ENCODE measurements at places on chromosomes 12 and 14.

GRCh38 chr12:69833696-69834095, 8.7 kb downstream of the MYRFL start:
- DNase-seq: no peak

GRCh38 chr14:51901475-51902024, 41.1 kb downstream of the GNG2 start:
- DNase-seq: no peak

DNA sequence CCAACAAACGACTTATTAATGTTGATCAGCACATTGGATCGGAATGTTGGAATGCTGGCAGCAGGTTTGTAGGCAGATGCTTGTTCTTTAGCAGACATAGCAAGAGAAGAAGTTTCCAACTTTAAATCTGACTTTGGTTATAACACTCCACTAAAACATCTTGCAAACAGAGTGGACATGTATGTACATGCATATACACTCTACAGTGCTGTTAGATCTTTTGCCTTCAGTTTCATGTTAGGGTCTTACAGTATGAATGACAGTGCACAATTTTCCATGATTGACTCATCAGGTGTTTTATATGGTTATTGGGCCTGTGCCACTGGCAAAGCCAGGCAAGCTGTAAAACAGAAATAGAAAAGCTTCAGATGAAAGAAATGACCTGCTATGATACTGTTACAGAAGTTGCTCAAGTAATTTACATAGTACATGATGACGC, 14.3 kb upstream of the DHRS7 start:
- no peak for DNase-seq

GRCh38 chr14:76163668-76164363, 12.1 kb downstream of the GPATCH2L start:
- no peak for DNase-seq

- no peak for DNase-seq
Observed at GRCh38 chr14:99262977-99263448, 9.0 kb downstream of the BCL11B start.

DNA sequence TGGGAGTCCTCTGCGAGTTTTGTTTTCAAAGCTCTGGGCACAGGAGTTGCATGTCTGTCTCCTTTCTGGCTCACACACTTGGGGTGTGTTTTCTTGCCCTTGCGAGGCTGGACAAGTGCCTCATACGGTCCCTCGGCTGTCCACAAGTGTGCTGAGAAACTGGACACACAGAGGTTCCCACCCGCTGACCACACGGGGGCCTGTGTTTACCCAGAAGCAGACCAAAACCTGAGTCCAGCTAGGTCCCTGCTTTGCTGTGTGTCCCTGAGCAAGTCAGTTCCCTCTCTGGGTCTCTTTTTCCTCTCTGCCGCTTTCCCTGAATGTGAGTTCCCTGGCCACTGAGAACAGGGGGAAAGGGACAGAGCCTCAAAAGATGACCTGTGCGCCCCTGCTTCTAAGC, 678 bp upstream of the OAS2 start:
- no peak for DNase-seq

GRCh38 chr14:25832585-25832984, 765.2 kb downstream of the NOVA1 start:
- no peak for DNase-seq

- DNase-seq: no peak
Observed at GRCh38 chr12:113766879-113767878, 198.9 kb downstream of the RBM19 start.

DNA sequence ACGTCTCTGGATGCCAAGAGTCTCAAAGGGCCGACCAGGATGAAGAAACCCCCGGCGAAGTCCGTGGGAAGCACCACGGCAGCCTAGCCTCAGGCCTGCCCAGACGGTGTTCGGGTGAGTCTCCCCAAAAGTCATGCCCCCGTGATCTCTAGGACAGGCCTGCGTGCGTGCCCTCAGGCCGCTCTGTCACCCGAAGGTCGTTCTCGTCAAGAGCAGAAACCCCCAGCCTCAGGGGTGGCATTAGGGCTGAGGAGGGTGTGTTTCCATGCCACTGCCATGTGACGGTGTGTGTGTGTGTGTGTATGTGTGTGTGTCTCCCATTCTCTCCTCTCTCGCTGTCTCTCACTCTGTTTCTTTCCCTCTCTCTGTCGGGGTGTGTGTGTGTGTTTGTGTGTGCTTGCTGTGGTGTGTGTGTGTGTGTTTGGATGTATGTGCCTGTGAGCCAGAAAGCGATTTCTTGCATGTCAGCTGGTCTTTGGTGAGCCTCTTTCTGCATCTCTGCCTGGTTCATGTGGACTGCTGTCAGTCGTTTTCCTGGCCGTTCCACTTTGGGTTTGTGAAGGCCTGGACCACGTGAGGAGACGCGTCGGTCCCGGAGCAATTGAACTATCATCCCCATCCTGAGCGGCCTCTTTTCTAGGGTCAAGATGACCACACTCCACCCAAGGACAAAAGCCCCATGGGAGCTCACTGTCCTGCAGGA, 772.5 kb upstream of the ALG10B start:
- DNase-seq: no peak

DNA sequence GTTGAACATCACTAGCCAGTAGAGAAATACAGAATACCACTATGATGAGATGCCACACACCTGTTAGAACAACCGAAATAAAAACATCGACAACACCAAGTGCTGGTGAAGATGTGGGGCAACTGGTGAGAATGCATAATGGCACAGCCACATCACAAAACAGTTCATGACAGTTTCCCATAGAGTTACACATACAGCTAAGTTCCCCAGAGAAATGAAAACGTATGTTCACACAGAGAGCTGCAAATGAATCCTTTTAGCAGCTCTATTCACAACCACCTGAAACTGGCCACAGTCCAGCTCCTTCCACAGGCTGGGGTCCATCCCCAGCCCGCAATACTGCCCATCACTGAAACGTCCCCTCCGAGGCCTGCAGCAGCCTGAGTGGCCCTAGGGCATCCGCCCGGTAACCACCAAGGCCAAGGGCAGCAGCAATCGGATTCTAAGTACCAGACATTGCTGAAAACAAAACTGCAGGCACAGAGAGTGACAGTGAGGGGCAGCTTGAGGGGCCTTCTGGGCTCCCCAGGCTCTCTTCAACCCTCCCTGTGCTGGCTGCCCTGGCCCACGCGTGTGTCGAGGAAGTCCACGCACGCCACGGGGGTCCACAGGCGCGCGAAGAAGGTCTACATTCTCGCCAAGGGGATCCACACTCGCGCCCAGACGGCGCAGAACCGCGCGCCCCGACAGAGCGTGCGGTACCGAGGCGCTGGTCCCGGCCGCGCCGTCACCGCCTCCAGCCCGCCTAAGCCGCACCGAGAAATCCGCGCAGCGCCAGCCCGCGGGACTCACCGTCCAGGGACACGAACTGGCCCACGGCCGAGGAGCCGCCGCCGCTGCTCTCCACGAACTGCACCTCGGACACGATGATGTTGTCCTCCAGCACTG, 903 bp downstream of the BRF1 start:
- DNase-seq: no peak

All from Kasumi-1 (cell line).